Osteoblast (primary cell): ENCODE measurements at places on chromosomes 11 and 22. TPM values are rescaled to one million over a fixed set of nuclear protein-coding genes. Genes with fewer than 3 reads are reported as not detected.

The TNRC6B gene
- total RNA-seq, result 26.4 and 33.9 TPM in 2 replicates

DNA sequence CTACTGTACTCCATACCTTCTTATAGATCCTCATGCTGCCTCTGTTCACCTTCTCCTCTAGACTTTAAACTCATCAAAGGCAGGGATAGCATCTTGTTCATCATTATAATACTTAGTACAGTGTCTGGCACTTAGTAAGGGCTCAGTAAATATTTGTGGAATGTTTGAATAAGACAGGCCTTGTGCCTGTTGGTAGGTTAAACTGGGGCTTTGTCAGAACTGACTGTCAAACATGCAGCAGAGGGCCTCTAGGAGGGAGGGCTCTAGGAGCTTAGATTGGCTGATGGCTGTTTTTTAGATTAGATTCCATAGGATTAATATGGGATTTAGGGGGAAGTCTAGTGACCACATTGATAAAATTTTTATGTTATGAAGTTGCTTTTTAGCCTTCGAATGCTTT, 70.8 kb downstream of the RNF169 start:
- no peaks in the 10 kb centered on the region for H3K36me3 ChIP-seq
- no peaks in the 10 kb centered on the region for H3K27me3 ChIP-seq

The PVALB gene
- total RNA-seq, result not detected in 2 replicates

The GDPD5 gene
- total RNA-seq, result 13.4 and 14.1 TPM in 2 replicates

- H3K36me3 ChIP-seq, result no peaks in the 10 kb centered on the region
- DNase-seq, result no peak
- peak overlapping the region; percentile 37 for H3K4me3 ChIP-seq
- H3K27ac ChIP-seq, result peak overlapping the region; percentile 23
- no peaks in the 10 kb centered on the region for H3K27me3 ChIP-seq
Measured at GRCh38 chr11:132866783-132867545, 665.3 kb downstream of the OPCML start.

GRCh38 chr22:49962751-49963646, 2.4 kb downstream of the PIM3 start:
- H3K4me3 ChIP-seq, result peak overlapping the region; percentile 78
- peak; percentile 86 for DNase-seq
- no peaks in the 10 kb centered on the region for H3K27me3 ChIP-seq
- peaks cover 30% of the 10 kb centered on the region for H3K4me1 ChIP-seq
- H3K27ac ChIP-seq, result peak overlapping the region; percentile 83
- H3K36me3 ChIP-seq, result peaks cover 14% of the 10 kb centered on the region

GRCh38 chr22:44151676-44152075, 29.0 kb upstream of the PARVG start:
- no peaks in the 10 kb centered on the region for H3K36me3 ChIP-seq
- no peak overlapping the region for H3K4me3 ChIP-seq
- H3K27ac ChIP-seq, result no peak overlapping the region
- H3K27me3 ChIP-seq, result no peaks in the 10 kb centered on the region
- H3K4me1 ChIP-seq, result peaks cover 14% of the 10 kb centered on the region

DNA sequence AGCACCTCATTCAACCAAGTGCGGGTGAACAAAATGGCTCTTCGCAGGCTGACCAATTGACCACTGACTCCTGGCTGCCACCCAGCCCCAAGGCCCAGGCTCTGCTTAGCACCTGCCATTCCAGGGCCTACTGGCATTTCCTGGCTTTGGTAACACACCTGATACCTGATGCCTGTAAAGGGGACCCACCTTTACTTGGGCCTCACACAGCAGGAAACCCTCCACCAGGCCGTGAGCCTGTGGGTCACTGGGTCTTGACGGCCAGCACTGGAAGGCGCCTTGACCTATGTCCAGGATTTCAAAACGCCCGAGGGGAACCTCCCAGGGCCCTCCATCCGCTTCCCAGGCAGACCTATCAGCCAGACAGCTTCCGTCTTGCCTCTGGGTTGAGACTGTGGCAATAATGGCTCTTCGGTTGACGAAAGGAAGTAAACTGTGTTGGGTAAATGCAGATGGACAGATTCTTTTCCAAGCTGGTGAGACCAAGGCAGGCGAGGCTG, 16.8 kb upstream of the TMEM184B start:
- no peak for DNase-seq
- no peak overlapping the region for H3K27ac ChIP-seq
- H3K4me1 ChIP-seq, result peaks cover under 1% of the 10 kb centered on the region
- no peak overlapping the region for H3K4me3 ChIP-seq
- H3K36me3 ChIP-seq, result peaks cover 60% of the 10 kb centered on the region

The OR8G5 gene
- total RNA-seq, result not detected in 2 replicates

- H3K4me1 ChIP-seq, result peaks cover 8% of the 10 kb centered on the region
- H3K36me3 ChIP-seq, result peaks cover 56% of the 10 kb centered on the region
- DNase-seq, result peak; percentile 67
- H3K4me3 ChIP-seq, result no peak overlapping the region
Measured at GRCh38 chr11:117378976-117379865, 51.6 kb downstream of the CEP164 start.

DNA sequence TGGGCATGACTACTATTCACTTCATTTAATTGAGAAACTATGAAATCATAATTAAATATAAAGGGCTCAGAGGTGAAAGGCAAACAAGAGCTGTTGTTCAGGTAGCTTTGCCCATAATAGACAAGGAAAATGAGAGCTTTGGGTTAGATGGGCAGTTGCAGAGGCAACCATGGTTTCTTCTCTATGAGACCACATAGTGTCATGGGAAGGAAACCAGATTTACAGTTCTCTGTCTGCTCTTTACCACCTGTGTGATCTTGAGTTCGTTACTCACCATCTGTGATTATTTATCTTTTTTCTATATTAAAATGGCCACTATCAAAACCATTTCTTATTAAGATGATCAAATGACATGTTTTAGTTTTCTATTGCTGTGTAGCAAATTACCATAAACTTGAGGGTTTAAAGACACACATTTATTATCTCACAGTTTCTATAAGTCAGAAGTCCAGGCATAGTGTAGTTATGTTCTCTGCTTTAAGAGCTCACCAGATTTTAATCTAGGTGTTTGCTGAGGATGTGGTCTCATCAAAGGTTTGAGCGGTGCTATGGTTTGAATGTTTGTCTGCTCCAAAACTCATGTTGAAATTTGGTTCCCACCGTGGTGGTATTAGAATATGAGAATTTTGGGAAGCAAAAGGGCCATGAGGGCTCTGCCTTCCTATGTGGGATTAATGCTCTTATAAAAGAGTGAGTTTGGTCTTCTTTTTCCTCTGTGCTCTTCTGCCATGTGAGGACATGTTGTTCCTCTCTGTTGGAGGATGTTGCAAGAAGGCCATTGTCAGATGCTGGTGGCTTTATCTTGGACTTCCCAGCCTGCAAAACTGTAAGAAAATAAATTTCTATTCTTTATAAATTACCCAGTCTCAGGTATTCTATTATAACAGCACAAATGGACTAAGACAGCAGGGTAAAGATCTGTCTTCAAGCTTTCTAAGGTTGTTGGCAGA, 38.2 kb downstream of the OR2AG2 start:
- DNase-seq, result no peak
- H3K27ac ChIP-seq, result no peak overlapping the region
- no peaks in the 10 kb centered on the region for H3K36me3 ChIP-seq
- H3K27me3 ChIP-seq, result no peaks in the 10 kb centered on the region

DNA sequence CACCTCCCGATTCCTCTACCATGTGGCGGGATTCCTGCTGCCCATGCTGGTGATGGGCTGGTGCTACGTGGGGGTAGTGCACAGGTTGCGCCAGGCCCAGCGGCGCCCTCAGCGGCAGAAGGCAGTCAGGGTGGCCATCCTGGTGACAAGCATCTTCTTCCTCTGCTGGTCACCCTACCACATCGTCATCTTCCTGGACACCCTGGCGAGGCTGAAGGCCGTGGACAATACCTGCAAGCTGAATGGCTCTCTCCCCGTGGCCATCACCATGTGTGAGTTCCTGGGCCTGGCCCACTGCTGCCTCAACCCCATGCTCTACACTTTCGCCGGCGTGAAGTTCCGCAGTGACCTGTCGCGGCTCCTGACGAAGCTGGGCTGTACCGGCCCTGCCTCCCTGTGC, 10.5 kb downstream of the CXCR5 start:
- DNase-seq, result peak; percentile 73
- H3K4me3 ChIP-seq, result no peak overlapping the region
- peaks cover 17% of the 10 kb centered on the region for H3K36me3 ChIP-seq
- H3K27me3 ChIP-seq, result no peaks in the 10 kb centered on the region
- H3K4me1 ChIP-seq, result peaks cover 14% of the 10 kb centered on the region

The RAB3IL1 gene
- total RNA-seq, result 15.9 and 20.3 TPM in 2 replicates

GRCh38 chr11:68047437-68048290, 8.8 kb downstream of the TCIRG1 start:
- peak; percentile 75 for DNase-seq
- H3K4me1 ChIP-seq, result no peaks in the 10 kb centered on the region
- H3K27ac ChIP-seq, result no peak overlapping the region
- peaks cover 55% of the 10 kb centered on the region for H3K36me3 ChIP-seq
- no peak overlapping the region for H3K4me3 ChIP-seq

The PTDSS2 gene
- 33.0 and 36.2 TPM in 2 replicates for total RNA-seq

DNA sequence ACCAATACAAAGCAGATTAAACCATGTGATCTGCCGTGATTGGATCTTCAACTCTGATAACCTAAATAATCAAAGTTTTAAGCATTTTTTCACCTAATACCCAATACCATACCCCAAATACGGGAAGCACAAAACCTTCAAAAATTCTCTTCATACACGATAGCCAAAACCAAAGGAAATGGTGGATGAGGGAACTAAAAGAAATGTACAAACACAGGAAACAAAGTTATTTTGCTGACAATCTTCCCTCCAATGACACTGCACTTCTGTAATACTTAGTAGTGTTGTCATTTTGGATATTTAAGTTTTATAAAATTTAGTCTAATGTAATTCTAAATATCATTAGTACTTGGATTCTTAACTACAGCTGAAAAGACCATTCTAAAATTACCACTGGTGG, 27.0 kb downstream of the CSTF3 start:
- no peak overlapping the region for H3K4me3 ChIP-seq
- H3K36me3 ChIP-seq, result peaks cover 1% of the 10 kb centered on the region
- DNase-seq, result no peak
- H3K27ac ChIP-seq, result peak overlapping the region; percentile 57
- H3K27me3 ChIP-seq, result no peaks in the 10 kb centered on the region

- peak overlapping the region; percentile 65 for H3K27ac ChIP-seq
- peaks cover 45% of the 10 kb centered on the region for H3K4me1 ChIP-seq
- no peak for DNase-seq
- H3K27me3 ChIP-seq, result no peaks in the 10 kb centered on the region
Measured at GRCh38 chr11:93524858-93525257, 18.3 kb downstream of the SMCO4 start.

GRCh38 chr22:44918166-44918924, 91.5 kb downstream of the PHF21B start:
- H3K27ac ChIP-seq, result no peak overlapping the region
- H3K27me3 ChIP-seq, result no peaks in the 10 kb centered on the region
- no peaks in the 10 kb centered on the region for H3K4me1 ChIP-seq
- H3K36me3 ChIP-seq, result no peaks in the 10 kb centered on the region
- peak; percentile 71 for DNase-seq

DNA sequence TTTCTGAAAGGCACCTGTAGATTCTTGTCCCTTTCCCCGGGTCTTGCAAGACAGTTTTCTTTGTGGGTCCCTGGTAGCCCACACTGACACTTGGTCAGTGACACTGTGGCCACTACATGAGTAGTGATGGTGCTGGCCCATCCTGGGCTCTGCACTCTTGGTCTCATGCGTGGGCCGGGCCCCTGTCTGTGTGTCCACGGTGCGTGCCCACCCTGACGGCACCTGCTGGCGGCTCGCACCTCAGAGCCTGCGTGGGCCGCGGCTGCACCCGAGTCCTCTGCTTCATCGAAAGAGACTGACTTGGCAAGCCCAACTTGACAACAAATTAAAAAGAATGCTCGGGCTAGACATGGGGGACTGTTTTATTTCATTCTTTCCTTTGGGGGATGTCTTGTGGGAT, 37.5 kb downstream of the ADAMTS15 start:
- no peak overlapping the region for H3K4me3 ChIP-seq
- peaks cover under 1% of the 10 kb centered on the region for H3K4me1 ChIP-seq
- H3K36me3 ChIP-seq, result no peaks in the 10 kb centered on the region
- no peaks in the 10 kb centered on the region for H3K27me3 ChIP-seq
- no peak overlapping the region for H3K27ac ChIP-seq
- no peak for DNase-seq

The TRIM5 gene
- 25.9 and 29.7 TPM in 2 replicates for total RNA-seq

- no peak overlapping the region for H3K4me3 ChIP-seq
- peaks cover 39% of the 10 kb centered on the region for H3K4me1 ChIP-seq
- DNase-seq, result peak; percentile 88
- H3K27ac ChIP-seq, result peak overlapping the region; percentile 94
- H3K36me3 ChIP-seq, result no peaks in the 10 kb centered on the region
Measured at GRCh38 chr11:77071671-77072605, 5.2 kb downstream of the CAPN5 start.

DNA sequence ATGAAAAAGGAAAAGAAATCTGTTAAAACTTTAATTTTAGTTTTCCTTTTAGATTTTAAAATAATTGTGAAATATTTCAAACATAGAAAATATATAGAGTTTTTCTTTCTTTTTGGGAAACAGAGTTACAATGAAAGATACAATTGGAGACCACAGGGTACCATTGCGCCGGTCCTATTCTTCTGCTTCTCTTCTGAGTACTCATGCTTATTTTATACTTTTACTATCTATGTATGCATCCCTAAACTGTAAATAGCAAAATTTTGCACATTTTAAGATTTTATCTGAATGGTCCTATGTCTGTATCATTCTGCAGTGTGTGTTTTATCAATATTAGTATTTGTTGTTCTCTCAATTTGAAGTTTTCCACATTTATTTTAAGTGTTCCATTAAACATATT, 65.0 kb downstream of the EHF start:
- H3K27me3 ChIP-seq, result no peaks in the 10 kb centered on the region
- DNase-seq, result no peak
- H3K4me3 ChIP-seq, result no peak overlapping the region
- H3K4me1 ChIP-seq, result peaks cover 13% of the 10 kb centered on the region
- no peaks in the 10 kb centered on the region for H3K36me3 ChIP-seq

DNA sequence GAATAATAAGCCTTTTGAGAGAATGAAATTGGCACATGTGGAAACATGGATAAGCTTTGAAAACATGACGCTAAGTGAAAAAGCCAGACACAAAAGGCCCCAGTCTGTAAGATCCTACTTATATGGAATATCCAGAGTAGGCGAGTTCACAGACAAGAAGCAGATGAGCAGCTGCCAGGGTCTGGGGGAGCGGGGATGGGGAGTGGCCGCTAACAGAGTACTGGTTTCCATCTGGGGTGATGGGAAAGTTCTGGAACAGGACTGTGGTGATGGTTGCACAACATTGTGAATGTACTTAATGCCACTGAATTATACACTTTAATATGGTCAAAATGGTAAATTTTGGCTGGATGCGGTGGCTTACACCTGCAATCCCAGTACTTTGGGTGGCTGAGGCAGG, 126.5 kb downstream of the SPATA19 start:
- no peak for DNase-seq
- H3K36me3 ChIP-seq, result no peaks in the 10 kb centered on the region
- H3K4me3 ChIP-seq, result no peak overlapping the region
- H3K4me1 ChIP-seq, result no peaks in the 10 kb centered on the region

DNA sequence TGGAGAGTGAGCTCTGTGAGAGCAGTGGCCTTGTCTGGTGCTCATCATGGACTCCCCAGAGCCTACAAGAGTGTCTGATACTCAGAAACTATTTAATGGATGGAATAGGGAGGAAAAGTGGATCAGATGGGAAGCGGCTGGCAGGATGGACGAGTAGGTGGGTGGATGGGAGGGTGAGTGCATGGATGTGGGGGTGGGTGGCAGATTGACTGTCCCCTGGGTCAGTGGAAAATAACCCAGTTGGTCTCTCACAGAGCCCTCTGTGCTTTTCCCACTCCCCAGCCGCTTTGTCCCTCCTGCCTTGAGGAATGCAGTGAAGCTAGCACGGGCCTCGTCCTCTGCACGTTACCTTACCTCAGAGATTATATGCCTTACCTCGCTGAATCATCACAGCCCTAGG, 5.9 kb downstream of the SPI1 start:
- H3K27me3 ChIP-seq, result peaks cover 4% of the 10 kb centered on the region
- no peak overlapping the region for H3K4me3 ChIP-seq
- peak; percentile 32 for DNase-seq
- peaks cover 4% of the 10 kb centered on the region for H3K4me1 ChIP-seq
- H3K36me3 ChIP-seq, result no peaks in the 10 kb centered on the region
